COR-L47 (cell line): ENCODE measurements at places on chromosomes 16 and 17.

- no peak for DNase-seq
These were observed 259.2 kb downstream of the CBLN1 start for GRCh38 chr16:49022351-49022963.

- peak; percentile 91 for DNase-seq
These were observed 805 bp upstream of the ORAI3 start for GRCh38 chr16:30947859-30948666.

GRCh38 chr16:82329504-82330192, 159.6 kb upstream of the MPHOSPH6 start:
- DNase-seq = peak; percentile 40

- no peak for DNase-seq
These were observed 308.2 kb downstream of the XYLT1 start for GRCh38 chr16:17162560-17162959.

GRCh38 chr16:28277537-28278388, 14.6 kb upstream of the SBK1 start:
- DNase-seq = peak; percentile 80

GRCh38 chr16:10946308-10946707, 1.9 kb downstream of the CLEC16A start:
- DNase-seq = no peak

DNA sequence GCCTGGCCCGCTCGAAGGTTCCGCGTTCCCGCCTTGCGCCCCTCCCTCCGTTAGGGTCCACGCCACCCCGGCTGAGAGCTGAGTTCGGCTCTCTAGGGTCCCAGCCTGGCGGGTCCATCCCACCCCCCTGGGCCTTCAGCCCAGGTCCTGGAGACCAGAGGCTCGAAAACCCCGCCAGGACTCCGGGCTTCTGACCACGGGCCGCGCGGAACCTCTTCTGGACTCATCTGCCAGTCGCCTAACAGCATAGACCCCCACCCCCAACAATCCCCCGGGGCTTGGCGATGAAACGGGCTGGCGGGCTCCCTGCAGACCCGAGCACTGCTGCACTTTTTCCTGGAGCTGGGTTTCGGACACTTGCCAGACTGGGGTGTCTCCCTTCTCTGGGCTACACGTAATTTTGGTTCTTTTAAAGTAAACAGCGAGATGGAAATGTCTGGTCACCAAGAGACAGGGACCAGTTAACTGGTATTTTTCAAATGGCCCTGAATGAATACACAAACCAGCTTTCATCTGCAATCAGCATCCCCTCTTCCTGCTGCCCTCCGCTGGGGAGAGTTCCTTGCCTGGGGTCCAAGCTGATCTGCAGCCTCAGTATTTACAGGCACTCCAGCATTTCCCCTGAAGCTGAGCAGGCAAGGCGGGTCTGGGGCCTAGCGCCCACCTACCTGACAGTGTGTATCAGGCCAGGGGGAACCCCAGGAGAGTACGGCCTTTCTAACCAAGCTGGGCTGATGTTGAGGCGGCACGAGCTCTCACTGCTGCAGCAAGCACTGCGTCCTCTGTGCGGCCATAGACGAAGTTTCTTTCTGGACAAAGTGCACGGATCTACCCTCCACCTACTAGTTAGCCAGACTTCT, 639 bp upstream of the TRIM65 start:
- no peak for DNase-seq

DNA sequence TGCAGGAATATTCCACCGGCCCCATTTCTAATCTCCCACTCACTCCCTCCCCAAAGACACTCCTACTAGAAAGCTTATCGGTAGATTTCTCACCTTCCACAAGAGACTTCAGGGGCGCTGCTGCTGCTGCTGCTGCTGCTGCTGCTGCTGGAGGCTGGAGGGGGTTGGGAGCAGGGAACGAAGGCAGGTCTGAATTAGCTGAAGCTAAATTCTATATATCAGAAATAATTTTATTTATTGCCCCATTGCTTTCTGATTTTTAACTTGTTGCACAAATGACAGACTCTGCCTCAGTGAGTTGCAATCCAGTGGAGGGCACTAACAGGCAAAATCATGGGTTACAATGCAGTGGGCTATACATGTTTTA, 25.8 kb upstream of the HLF start:
- DNase-seq = peak; percentile 62

DNA sequence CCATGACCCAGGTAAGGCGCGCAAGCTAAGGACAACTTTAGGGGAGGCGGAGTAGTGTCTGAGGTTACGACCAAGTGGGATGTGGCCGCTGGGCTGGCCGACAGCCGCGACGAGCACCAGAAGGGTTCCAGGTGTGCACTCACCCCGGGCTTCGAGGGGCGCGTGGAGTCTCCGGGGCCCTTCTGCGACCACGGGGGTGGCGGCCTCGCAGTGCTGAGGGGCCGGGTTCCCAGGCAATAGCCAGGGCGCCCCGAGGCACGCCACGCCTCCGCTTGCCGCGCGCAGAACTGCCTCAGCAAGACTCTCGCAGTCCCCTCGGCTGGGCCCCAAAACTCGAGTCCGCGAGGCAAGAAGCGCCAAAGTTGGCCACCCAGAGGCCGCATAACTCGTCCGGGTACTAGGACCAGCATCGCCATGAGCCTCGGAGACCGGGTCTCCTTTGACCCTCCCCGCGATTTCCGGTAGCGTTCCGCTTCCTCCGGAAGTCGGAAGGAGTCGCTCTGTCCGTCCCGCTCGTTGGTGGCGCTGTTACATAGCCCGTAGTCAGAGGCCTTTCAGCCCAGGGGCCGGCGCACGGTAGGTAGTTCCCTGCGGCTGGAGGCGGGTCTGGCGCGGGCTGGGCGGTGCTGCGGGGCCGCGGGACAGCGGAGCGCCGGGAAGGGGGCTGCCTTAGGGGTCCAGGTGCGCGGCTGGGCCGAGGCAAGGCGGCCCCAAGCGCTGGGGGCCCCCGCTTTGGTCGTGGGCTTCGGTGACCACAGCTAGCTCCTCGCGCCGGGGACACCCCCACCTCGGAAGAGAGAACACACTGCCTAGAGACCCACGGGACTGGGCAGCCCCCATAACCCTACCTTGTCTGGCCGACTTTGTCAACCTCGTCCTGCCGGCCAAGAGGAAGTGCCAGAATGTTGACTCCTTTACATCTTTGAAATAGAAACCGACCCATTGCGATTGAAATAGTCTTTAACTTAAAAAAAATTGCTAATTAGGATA, at the start of the genes ADPRM and SCO1:
Gene ADPRM (plus strand): TSS at position 503 of the 990 bp plus-strand sequence. CDS start 7,333 bp downstream, outside the sequence.
Gene SCO1 (minus strand): TSS at position 442 of the 990 bp plus-strand sequence. CDS start 26 bp downstream, at position 416.
- DNase-seq = peak; percentile 70

DNA sequence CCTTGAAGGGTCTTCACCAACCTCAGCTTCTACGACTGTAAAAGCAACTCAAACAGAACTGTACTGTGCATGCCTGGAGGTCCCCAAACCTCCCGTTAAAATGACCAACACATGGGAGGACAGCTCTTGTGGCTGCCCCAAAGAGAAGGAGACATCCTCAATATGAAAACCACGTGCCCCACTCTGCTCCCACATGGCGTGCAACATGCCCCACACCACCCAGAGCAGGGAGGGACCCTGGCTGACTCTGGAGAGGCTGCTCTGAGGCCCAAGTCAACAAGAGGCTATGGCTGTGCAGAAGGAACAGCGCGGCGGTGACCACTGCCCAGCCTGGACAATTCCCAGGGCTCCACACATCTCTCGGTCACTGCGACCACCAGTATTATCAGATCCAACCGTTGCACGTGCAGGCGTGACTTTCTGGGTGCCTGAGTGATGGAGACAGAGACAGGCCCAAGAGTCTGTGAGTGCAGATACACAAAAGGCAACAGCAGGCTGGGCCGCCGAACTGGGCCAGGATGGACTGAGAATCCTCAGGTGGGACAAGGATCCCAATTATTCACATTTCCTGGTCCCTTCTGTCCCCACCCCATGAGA, 1.4 kb downstream of the PLD6 start:
- no peak for DNase-seq

DNA sequence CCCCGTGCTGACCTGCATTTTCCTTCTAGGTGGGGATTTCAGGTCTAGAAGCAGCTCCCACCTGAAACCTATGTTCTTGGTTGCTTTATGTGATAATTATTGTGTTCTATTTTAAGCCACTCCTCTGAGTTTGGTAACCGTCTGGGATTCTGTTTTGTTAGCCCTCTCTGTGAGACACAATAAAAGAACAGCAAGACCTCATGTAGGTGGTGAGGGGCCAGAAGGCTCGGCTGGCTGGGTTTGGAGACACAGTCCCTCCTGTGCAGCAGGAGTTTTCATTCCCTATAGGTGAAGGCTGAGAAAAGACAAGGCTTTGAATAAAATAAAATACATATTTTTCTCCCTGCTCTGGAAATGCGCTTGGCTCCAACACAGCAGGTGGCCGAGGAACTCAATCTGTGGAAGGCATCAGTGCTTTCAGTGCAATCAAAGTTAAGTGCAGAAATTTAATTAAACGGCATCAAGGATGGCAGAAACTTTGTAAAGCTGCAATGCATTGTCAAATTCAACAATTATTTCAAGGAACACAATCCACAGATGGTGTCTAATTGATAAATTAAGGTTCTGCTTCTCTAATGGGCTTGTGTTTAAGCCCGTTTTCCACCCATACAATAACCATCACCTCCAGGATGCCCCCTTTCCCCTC, 107.8 kb downstream of the MSI2 start:
- DNase-seq = peak; percentile 22

- no peak for DNase-seq
These were observed 4.3 kb upstream of the RHBDL3 start for GRCh38 chr17:32261417-32261736.

DNA sequence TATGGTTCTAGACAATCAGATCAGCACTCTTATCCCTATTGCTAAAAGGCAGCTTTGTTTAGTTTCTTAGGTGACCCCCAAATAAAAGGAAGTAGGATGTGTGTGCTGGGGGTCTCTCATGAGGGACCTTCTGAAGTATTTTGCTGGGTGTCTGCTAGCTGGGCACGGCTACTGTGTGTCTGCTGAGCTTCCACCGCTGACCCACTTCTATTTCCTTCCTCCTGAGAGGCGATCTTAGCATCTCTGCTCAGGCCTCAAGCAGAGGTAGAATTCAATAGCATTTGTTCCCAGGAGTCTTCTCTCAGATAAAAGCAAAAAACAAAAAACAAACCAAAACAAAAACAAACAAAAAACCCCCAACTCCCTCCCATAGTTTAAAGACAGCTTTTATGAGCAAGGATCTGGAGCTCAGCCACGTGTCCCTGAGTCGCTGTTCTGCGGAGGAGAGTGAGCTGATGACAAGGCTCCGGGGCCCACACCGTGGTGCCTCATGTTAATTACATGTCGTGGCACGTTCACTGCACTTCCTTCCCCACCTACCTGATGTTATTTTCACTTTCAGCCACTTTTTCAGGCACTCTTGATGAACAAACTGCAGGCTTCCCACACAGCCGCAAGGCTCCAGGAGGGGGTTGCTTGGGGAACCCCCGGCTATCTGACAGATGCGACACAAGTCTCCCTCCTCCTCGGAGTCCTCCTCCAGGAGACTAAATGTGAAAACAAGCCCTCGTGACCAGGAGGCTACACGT, 83.5 kb downstream of the MARCHF10 start:
- no peak for DNase-seq

DNA sequence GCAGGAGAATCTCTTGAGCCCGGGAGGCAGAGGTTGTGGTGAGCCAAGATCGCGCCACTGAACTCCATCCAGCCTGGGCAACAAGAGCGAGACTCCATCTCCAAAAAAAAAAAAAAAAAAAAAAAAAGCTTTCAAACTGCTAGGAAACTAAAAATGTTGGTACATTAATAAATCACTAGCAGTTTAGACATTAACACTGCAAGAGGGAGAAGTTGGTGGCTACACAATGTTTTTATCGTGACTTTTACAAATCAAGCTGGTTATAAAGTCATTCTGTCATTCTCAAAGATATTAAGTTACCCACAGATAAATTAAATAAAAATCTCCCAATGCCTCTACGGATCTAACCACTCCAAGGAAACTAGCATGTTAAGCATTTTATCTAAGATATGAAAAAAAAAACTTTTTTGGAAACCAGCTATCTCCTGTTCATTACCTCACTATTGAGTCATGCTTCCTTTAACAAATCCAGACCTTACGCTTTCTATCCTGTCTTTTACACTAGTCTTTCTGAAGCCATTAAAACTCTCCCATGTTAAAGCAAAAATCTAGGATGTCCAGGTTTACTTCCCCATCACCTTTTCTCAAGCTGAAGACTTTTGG, 85.9 kb upstream of the SMURF2 start:
- no peak for DNase-seq
